RWPE2 (cell line): ENCODE measurements at places on chromosomes 7 and 10.

DNA sequence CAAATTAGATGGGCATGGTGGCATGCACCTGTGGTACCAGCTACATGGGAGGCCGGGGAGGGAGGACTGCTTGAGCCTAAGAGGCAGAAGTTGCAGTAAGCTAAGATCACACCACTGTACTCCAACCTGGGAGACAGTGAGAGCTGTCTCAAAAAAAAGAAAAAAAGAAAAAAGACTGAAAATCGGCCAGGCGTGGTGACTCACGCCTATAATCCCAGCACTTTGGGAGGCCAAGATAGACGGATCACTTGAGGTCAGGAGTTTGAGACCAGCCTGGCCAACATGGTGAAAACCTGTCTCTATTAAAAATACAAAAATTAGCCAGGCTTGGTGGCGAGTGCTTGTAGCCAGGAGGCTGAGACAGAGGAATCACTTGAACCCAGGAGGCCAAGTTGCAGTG lies 11.9 kb downstream of the RNF216 start:
- DNase-seq, result no peak

- DNase-seq, result no peak
These were observed 43.6 kb upstream of the BAMBI start for GRCh38 chr10:28633750-28634149.

- no peak for DNase-seq
These were observed 62.4 kb downstream of the MICU1 start for GRCh38 chr10:72563327-72563932.

DNA sequence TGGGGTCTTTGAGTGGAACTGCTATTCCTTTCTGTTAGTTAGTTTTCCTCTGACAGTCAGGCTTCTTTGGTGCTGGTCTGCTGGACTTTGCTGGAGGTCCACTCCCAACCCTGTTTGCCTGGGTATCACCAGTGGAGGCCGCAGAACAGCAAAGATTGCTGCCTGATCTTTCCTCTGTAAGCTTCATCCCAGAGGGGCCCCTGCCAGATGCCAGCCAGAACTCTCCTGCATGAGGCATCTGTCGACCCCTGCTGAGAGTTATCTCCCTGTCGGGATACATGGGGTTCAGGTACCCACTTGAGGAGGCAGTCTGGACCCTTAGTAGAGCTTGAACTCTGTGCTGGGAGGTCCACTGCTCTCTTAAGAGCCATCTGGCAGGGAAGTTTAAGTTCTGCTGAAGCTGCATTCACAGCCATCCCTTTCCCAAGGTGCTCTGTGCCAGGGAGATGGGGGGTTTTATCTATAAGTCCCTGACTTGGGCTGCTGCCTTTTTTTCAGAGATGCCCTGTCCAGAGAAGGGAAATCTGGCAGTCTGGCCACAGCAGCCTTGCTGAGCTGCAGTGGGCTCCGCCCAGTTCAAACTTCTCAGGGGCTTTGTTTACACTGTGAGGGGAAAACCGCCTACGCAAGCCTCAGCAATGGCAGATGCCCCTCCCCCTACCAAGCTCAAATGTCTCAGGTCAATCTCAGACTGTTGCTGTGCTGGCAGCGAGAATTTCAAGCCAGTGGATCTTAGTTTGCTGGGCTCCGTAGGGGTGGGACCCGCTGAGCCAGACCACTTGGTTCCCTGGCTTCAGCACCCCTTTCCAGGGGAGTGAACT lies 89.7 kb upstream of the CDK6 start:
- no peak for DNase-seq

DNA sequence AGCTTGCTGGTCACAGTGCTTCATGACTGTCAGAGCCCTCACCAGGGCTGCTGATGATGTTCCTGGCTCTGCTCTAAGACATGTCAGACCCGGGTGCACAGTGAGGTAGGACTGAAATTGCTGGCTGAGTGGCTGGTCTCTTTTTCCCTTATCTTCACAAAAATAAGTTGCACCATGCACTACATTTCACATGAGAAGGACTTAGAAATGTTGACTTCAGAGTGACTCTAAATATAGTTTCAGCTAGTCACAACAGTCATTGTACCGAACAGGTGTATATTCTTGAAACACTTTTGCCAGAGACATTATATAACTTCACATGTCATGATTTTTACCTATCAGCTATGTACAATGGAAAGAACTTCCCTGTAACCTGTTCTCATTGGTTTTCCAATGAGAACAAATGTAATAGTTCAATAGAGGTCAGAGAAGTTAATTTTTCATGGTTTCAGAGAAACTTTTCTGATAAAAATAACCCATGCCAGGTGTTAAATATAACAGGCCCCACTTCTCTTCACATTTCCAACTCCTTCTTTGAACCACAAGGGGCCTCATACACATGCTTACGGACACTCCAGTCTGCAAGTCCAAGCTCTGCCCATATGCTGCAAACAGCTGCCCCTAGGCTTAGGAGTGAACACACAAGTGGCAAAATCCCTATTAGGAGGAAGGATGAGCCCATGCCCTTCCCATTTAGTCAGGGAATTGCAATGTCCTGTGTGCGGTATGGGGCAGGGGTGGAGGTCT lies 115.6 kb downstream of the CDK6 start:
- DNase-seq, result no peak

- DNase-seq, result no peak
These were observed 16.1 kb upstream of the PALD1 start for GRCh38 chr10:70462349-70462984.
